ENCODE measurements at places on chromosomes 2 and 18. TPM values are rescaled to one million over a fixed set of nuclear protein-coding genes. Genes with fewer than 3 reads are reported as not detected.

GRCh38 chr2:54073796-54074195 is 41.6 kb upstream of the ACYP2 start:
- ATAC-seq, result no peak

GRCh38 chr2:112803691-112804521 is 19.6 kb upstream of the IL1A start:
- peak; percentile 96 for ATAC-seq

GRCh38 chr18:14937271-14937670 is 189.3 kb downstream of the ANKRD30B start:
- peak; percentile 44 for ATAC-seq

GRCh38 chr2:168137510-168138180 is 109.8 kb downstream of the STK39 start:
- no peak for ATAC-seq

- peak; percentile 14 for ATAC-seq
These were observed 1.0 kb downstream of the AGAP1 start for GRCh38 chr2:235494716-235495372.

DNA sequence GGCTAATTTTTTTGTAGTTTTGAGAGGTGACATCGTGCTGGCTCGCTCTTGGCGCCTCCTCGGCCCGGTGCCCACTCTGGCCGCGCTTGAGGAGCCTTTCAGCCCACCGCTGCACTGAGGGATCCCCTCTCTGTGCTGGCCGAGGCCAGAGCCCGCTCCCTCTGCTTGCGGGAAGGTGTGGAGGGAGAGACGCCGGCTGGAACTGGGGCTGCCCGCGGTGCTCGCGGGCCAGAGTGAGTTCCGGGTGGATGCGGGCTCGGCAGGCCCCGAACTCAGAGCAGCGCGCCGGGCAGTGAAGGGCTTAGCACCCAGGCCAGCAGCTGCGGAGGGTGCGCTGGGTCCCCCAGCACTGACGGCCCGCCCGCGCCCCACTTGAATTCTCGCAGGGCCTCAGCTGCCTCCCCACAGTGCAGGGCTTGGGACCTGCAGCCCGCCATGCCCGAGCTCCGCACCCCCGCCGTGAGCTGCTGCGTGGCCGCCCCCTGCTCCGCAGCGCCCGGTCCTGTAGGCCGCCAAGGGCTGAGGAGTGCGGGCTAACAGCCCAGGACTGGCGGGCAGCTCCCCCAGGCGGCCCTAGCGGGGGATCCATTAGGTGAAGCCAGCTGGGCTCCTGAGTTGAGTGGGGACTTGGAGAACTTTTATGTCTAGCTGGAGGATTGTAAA is 113.2 kb upstream of the ZSWIM2 start:
- ATAC-seq, result no peak

Gene TUBA3E
- 0.71 TPM for total RNA-seq

DNA sequence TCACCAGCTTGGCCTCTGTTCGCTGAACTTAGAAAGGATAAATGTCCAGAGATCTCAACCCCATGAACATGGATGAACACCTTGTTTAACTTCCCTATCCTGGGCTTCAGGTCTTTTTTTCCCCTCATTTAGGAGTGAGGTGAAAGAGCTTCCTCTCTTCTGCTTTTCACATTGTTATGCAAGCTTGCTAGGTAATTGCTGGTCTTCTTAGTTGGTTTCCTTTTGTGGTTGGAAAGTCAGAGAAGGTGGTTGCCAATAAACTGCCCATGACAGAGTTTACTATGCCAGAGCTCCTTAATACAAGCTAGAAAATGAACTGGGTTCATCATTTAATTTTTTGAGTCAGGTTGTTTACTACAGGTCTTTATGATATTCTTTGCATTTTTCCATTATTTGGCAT is 16.6 kb downstream of the SLC9A4 start:
- no peak for ATAC-seq

Gene RAMP1
- total RNA-seq, result 3.7 TPM

DNA sequence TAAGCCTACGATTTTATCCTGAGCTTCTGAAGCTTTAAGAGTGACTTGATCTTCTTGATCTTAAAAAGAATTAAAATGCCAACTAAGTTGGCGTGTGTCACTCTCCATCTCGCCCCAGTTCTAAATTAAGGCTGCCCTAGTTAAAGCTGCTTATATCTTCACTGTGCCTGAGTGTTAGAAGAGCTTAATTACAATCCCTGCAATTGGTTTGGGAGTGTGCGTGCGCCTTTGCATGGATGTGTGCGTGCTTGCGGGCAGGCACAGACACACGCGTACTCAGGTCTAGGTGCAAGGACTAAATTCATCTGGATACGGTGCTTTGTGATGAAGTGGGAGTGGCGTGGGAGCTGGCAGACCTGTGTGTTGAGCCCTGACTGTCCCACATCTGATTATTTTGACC is 201.5 kb downstream of the FAM210A start:
- ATAC-seq, result no peak

Gene DCDC2C
- total RNA-seq, result not detected

Gene ADD2
- total RNA-seq, result 45.5 TPM

DNA sequence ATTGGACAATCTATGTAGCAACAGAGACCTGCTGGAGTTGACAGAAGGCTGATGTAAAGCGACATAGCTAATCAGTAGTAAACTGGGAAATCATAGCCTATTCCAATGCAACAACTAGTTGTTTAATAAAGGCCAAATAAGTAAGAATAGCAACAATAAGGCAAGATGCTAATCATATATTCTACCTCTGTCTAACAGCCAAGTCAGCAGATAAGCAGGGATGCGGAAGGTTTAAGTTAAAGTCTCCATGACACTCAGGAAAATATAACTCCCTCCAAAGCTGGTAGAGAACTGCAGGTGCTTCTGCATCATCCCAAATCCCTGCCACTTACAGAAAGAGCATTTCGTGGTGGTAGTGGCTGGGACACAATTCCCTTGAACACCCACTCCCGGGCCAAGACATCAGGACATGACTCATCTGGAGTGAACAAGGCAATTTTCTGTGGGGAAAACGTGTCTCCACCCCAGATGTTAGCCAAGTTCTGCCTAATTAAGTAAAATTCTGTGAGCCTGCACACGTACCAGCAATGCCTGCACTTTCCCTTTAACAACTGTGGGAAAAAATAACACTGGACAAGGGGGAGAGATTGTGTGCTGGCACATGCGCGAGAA is 413.6 kb upstream of the ID2 start:
- peak; percentile 82 for ATAC-seq

DNA sequence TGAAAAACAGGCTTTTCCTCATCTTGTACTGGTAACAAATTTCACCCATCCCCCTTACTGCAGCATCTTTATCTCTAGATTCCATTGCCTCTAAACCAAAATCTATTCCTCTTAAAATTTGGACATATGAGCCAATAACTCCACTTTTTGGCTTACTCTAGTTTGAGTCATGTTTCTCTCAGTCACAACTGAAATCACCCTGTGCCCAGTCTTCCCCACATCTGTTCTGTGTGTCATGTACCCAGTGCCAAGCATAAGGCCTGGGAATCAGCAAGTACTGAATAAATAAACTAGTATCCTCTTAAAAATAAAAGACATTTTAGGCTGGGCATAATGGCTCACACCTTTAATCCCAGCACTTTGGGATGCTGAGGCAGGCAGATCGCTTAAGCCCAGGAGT is 20.8 kb upstream of the CHN1 start:
- ATAC-seq, result no peak

DNA sequence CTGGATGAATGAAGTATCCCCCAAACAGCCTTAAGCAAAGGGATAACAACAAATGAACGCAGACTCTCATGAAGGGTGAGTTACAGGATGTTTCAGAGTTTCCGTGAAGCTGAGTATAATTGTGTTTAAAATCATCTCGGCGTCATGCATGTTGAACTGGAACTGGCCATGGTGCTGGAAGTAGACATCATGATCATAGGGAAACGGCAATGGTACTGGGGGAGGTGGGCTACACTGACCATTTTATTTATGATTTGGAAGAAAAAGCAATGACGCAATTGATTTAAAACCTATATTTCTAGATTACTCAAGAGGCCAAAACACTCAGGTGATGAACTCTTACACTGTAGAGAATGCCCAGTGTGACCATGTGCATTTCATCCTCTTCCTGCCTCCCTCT is 387.9 kb upstream of the MYT1L start:
- no peak for ATAC-seq

- no peak for ATAC-seq
These were observed 128.3 kb downstream of the PRPF40A start for GRCh38 chr2:152588998-152589397.

DNA sequence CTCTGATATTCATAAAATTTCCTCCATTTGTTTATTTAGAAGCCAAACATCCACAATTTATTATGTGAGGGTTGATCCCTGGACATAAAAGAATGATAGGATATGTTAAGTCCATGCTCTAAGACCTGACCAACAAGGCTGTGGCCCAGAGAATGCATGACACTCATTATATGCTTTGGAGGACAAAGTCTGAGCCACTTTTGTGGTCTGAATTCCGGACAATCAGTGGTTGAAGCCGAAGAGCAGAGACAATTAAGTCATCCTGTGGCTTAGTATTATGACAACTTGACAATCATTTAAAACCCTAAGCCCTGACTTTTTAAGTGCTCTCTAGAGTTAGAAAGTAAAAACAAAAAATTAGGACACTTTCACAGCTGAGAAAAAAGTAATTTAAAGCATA is 483.3 kb downstream of the PLCL1 start:
- no peak for ATAC-seq

Gene TSGA10
- 10.6 TPM for total RNA-seq

DNA sequence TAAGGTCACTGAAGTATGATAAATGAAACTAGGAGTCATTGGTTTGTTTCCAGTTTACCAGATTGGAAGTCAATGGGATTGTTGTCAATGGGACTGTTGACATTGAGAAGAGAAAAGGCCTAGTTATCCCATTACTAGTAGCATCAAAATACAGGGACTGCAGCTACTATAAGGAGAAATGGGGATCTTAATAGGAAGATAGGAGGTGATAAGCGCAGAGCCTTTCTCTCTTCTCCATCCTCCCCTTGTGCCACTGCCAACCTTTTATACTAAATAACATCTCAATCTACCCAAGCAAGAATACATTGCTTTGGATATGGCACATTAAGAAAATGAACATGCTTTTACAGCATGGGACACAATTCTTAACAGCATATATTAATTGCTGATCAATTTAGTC is 10.5 kb upstream of the BBS5 start:
- ATAC-seq, result no peak

DNA sequence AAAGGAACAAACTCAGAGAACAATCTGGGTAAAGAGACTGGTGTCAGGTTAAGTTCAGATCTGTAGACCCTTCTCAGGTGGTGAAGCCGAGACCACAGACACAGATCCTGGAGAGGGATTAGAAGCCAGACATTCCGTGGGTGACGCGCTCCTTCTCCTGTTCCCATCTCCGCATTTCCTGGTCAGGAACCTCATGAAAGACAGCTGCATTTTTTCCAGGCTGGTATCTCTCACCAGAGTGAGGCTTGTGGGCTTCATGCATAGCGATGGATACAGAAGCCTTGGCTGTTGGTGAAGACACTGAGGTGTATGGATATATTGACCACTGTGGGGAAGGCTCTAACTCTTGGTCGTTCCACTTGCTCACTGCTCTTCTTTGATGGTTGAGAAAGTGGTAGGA is 152.6 kb downstream of the FAM210A start:
- no peak for ATAC-seq

DNA sequence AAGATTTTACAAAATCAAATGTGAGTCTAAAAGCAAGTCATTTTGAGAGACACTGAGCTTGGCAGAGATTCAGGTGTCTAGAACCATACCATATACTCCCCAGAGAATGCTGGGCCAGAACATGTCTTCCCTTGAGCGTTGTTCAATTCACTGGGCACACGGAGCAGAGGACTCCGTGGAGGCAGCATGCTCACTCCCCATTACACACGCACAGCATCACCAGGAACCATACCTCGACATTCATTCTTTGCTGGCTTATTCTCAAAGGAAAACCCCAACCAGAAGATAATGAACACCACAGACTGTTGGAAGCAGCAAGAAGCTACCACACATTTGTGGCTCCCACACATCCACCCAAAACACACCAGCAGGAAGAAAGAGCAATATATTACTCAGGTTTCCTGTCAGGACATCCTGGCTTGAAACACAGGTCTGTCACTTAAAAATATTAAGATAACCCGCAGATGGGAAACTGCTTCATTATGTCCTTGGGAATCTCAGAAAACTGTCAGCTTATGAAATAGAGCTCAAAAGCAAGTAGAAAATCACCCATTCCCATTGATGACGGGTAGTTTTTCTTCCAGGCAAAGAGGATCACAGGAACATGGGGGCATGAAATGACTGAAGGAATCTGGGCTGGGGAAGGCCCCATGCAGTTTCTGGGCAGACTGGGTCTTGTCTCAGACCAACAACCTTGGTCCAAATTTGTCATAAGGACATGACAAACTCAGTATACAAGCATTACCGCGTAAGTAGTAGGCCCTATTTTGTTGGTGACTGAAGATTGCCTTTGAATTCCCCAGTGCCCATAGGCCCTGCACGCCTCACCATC is 46.4 kb downstream of the PCBP1 start:
- ATAC-seq, result no peak

DNA sequence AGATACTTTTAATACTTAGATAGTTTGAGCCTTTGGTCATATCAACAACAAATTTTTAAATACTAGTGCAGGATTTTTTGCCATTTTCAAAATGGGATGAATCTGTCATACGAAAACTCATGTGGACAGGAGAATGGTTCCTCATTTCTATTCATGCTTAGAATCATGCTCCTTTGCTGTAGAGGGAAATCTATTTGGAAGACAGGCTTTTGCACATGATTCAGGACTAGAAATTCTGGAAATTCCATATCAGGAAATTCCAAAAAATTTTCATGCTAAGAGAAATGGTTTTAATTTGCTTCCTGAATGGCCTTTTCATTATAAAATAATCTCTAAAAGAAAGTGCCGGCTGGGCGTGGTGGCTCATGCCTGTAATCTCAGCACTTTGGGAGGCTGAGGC is 39.3 kb downstream of the MOGAT1 start:
- ATAC-seq, result no peak

Gene IL1RL2
- total RNA-seq, result 0.43 TPM

DNA sequence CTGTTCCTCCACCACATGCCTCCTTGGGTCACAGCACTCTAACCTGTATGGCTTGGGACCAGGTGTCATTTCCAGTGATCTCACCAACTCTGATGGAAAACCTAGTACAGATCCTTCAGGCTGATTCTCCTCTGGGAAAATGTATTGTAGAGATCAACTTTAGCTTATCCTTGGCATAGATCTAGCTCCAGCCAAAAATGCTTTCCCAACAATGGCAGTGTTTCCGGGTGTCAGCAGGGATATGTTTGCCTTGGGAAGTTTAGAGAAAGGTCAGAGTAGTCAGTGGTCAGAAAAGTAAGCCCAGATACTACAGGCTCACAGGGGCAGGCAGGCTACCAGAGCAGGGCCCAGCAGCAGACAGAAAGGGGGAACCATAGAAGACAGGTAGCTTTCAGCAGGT is 73.6 kb downstream of the CD8B2 start:
- no peak for ATAC-seq

Gene ANKRD62
- 0.29 TPM for total RNA-seq

Gene CNGA3
- 4.6 TPM for total RNA-seq

- ATAC-seq, result no peak
These were observed 25.4 kb downstream of the KCNG2 start for GRCh38 chr18:79823120-79823519.

Gene CRYGD
- not detected for total RNA-seq

Gene RELCH
- 36.9 TPM for total RNA-seq

Measured in motor neuron (in vitro differentiated cells).